ENCODE measurements at places on chromosomes 12 and 14. TPM values are rescaled to one million over a fixed set of nuclear protein-coding genes. Genes with fewer than 3 reads are reported as not detected.

The GPR132 gene
- total RNA-seq: 1.3 TPM

The MMP14 gene
- total RNA-seq: 22.5 TPM

DNA sequence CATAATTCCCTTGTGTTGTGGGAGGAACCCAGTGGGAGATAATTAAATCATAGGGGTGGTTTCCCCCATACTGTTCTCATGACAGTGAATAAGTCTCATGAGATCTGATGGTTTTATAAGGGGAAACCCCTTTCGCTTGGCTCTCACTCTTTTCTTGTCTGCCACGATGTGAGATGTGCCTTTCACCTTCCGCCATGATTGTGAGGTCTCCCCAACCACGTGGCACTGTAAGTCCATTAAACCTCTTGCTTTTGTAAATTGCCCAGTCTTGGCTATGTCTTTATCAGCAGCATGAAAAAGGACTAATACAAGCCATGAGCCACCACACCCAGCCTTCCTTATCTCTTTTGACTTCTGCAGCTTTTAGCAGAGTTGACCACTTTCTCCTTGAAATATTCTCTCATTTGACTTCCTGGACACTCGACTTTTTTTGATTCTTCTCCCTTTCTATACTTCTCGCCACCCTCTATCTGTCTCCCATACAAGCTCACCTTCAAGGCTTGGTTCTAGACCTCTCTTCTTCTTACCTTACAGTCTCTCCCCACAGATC, 2.3 kb downstream of the MTERF2 start:
- DNase-seq: no peak

DNA sequence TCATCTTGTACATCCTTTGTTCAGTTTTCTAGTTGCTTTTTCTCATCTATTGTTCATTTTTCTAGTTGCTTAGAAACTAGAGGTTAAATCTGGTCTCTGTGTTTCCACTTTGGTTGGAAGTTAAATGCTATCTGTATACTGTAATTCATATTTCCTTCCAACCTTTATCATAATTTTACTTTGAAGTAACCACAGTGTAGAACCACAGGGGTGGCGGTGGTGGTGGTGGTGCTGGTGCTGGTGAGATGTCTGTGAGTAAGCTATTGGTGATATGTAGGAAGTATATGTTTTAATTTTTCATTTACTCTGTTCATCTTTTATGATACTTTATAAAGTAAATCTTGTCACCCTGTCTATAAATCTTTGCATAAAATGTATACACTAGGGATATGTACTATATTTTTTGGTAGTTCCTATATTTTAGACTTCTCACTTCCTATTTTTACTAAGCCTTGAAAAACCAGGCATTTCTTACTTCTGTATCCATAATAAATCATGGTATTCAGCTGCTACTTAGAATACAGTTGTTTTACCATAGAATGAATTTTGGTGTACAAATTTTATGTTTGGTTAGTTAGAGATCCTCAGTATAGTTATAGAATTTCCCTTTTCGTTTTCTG, 31.9 kb downstream of the CCDC91 start:
- no peak for DNase-seq

DNA sequence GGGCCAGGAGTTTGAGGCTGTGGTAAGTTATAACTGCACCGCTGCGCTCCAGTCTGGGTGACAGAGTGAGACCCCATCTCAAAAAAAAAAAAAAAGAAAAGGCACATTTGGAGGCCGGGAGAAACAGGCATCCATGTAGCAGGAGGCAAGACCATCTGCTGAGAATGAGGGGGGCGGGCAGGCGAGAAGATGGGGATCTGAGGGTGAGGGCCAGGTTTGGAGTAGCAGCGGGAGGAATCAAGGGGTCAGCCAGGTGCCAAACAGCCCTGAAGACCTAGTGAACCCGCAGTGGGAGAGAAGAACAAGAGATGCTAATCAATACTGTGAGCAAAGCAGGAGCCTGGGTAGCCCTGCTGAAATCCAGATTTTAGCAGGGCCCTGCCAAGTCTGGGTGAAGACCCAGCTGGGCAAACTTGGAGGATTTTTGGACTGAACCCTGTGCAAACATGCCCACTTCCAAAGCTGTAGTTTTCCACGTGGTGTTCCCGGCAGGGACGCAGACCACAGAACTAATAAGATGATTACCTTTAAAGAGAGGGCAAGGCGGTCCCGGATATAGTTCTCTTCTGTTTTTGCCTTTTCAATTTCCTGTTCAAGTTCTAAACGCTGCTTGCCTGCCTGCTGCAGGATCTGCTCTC, 61.0 kb downstream of the NIN start:
- no peak for DNase-seq

GRCh38 chr12:6759741-6760140, 6.4 kb upstream of the PTMS start:
- DNase-seq: no peak

DNA sequence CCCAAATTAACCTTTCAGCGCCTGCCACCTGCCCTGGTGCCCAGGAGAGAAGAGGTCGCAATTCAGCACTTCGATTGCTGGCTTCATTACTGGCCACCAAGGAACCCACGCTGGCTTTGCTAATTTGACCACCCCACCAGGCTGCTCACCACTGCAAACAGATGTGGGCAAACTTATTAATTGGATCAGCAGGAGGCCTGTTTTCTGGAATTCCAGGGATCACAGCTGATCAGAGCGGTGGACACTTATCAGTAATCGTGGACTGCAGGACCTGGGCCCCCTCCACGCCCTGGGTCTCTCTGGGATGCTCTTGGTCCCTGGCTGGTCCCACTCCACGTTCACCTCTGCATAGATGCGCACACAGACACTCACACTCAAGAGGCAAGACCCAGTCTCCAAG, 27.8 kb downstream of the BEGAIN start:
- DNase-seq: no peak

Measured in Right ventricle myocardium superior (tissue), 1 donor.